ENCODE measurements at places on chromosomes 16 and 17.
A peak's percentile ranks its signal among the peaks of the same experiment; 100 is the strongest.

DNA sequence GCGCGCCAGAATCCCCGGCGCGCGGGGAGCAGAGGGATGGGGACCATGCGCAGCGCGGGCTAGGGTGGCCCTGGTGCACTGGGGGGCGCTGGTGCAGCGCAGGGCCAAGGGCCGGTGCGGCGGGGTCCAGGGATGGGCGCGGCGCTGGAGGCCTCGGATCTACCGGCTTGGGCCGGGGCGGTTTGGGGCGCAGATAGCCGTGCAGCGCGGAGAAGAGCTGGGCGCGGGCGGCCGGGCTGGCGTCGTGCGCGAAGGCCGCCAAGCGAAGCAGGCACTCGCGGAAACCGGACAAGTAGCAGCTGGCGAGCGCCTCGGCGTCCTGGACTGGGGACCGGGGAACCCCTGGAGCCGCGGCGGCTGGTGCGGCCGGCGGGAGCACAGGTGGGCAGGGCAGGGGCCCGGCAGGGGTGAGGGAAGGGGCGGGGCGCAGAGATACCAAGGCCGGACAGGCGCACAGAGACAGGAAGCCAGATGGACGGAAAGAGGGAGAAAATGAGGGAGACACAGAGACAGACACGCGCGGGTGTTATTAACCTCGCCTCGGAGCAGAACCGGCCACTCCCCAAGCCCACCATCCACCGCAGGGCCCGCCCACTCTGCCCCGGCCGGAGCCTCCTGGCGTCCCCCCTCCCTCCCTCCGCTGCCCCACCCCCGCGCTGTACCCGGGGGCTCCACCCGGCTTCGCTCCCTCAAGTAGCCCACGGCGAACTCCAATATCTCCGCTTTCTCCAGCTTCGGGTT lies 2.1 kb downstream of the HES7 start:
- peak; percentile 77 for DNase-seq

GRCh38 chr17:79294459-79295071 lies 219.9 kb downstream of the ENGASE start:
- peak; percentile 45 for DNase-seq

DNA sequence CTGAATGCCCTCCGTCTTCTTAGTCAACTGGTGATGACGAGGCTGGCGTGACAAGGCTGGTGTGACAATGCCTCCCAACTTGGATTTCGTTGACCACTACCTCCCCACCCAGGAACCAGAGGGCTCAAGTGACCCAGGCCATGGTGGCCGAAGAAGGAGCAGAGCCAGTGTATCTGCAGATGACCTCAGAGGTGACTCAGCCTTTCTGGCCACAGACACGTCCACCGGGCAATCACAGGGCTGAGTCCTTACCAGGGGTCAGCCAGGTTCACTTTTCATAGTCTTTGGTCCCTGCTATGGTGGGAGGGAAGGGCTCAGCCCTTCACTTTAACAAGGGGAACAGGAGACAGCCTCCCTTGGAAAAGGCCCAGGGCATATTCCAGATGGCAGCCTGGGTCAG lies 116.3 kb downstream of the MAF start:
- DNase-seq: no peak

- DNase-seq: no peak
These were observed 15.0 kb downstream of the GALNS start for GRCh38 chr16:88841521-88842307.

- no peak for DNase-seq
These were observed 48.4 kb upstream of the SKAP1 start for GRCh38 chr17:48478224-48479013.

DNA sequence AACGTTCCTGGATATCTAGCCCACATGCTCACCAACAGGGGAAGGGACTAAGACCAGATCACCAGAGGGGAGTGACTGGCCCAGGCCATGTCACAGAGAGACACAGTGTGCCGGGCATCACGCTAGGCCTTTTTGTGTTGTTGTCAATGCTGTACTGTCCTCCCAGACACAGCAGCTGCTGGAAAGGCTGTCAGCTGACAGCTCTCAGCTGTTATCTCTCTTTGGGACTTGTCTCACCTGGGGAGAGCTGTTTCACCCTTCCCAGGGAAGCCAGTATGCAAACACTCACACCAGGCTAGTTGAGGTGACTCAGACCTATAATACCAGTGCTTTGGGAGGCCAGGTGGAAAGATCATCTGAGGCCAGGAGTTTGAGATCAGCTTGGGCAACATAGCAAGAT lies 19.4 kb downstream of the UNC45B start:
- DNase-seq: peak; percentile 68

GRCh38 chr17:68383443-68384321 lies 73.6 kb downstream of the WIPI1 start:
- DNase-seq: no peak

- DNase-seq: no peak
These were observed 43.3 kb upstream of the CMIP start for GRCh38 chr16:81401035-81401950.

- DNase-seq: peak; percentile 66
These were observed 48.5 kb upstream of the HELZ start for GRCh38 chr17:67293251-67294203.

GRCh38 chr17:73291260-73291801 lies 20.5 kb downstream of the CDC42EP4 start:
- DNase-seq: no peak

GRCh38 chr16:3589441-3589921 lies 12.3 kb upstream of the NLRC3 start:
- DNase-seq: no peak
